Activated T-helper 1 cell treated with anti-CD3 and anti-CD28 coated beads, Interleukin-12 subunit alpha, Interleukin-12 subunit beta, Interleukin-2, Interleukin-4 antibody, amounts not matched to agents 30 ng/mL and 10 ng/mL and 1 ng/mL, durations not matched to agents 14 hours and 24 hours and 36 hours (primary cell): ENCODE measurements at places on chromosomes 5 and 9. TPM values are rescaled to one million over a fixed set of nuclear protein-coding genes. Genes with fewer than 3 reads are reported as not detected.

GRCh38 chr5:164392531-164392930 lies 887.1 kb downstream of the MAT2B start:
- H3K4me1 ChIP-seq = no peaks in the 10 kb centered on the region
- no peak overlapping the region for H3K4me3 ChIP-seq
- no peaks in the 10 kb centered on the region for H3K36me3 ChIP-seq
- H3K27me3 ChIP-seq = no peaks in the 10 kb centered on the region
- no peak for DNase-seq

GRCh38 chr5:108102463-108102862 lies 279.4 kb downstream of the FBXL17 start:
- no peak overlapping the region for H3K27ac ChIP-seq
- H3K4me1 ChIP-seq = no peaks in the 10 kb centered on the region
- DNase-seq = no peak
- H3K36me3 ChIP-seq = no peaks in the 10 kb centered on the region

DNA sequence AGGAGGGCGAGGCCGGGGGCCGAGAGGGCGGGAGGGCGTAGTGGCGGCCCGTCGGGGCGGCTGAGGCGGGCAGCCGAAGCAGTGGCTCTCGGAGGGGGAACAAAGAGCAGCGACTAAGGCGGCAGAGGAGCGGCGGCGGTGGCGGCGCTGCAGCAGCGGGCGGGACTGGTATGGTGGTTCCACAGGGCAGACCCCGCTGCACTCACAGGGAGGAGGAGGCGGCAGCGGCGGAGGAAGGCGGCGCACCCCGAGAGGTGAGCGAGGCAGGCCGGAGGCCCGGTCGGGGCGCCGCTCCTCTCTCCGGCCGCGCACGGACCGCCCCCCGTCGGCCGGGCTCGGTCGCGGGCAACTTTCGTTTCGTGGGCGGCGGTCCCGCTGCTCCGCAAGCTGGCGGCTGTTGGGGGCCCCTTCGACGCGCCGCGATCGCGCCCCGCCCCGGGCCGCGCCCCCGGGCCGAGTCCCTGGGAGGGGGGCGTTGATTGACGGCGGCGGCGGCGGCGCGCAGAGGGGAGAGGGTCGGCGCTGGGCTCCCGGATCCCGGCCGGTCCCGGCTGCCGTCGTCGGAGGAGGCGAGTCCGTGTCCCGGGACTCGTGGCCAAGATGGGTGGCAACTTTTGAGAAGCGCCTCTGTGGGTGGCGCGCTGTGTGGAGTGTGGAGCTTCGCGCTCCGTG lies 467 bp downstream of the CNOT6 start:
- H3K27ac ChIP-seq = peak overlapping the region; percentile 93
- peaks cover 40% of the 10 kb centered on the region for H3K4me1 ChIP-seq
- peak; percentile 44 for DNase-seq
- H3K27me3 ChIP-seq = no peaks in the 10 kb centered on the region
- peak overlapping the region; percentile 90 for H3K4me3 ChIP-seq
- H3K36me3 ChIP-seq = peaks cover 11% of the 10 kb centered on the region

DNA sequence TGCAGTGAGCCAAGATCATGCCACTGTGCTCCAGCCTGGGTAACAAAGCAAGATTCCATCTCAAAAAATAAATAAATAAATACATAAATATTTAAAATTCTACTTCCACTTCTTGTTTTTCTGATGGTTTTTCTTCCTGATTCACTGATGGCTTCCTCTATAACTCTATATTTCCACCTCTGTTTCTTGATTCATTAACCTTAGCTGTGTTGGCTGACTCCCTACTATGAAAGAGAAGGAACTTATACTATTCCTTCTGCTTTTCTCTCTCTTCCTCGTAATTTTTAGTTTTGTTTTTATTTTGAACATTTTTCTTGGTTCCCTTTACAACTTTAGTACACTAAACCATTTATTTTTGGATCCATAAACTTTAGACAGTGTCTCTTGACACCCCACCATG lies 103.5 kb downstream of the MAMDC2 start:
- no peak overlapping the region for H3K27ac ChIP-seq
- no peaks in the 10 kb centered on the region for H3K36me3 ChIP-seq

- no peaks in the 10 kb centered on the region for H3K27me3 ChIP-seq
- no peaks in the 10 kb centered on the region for H3K4me1 ChIP-seq
- no peak overlapping the region for H3K4me3 ChIP-seq
- H3K36me3 ChIP-seq = no peaks in the 10 kb centered on the region
- H3K27ac ChIP-seq = no peak overlapping the region
Observed at GRCh38 chr5:127718181-127718580, 15.0 kb downstream of the CCDC192 start.

GRCh38 chr9:114898741-114899140 lies 31.6 kb downstream of the TNFSF8 start:
- H3K4me3 ChIP-seq = no peak overlapping the region
- H3K4me1 ChIP-seq = peaks cover 28% of the 10 kb centered on the region
- no peak overlapping the region for H3K27ac ChIP-seq
- H3K36me3 ChIP-seq = peaks cover 59% of the 10 kb centered on the region
- peak; percentile 86 for DNase-seq
- no peaks in the 10 kb centered on the region for H3K27me3 ChIP-seq

GRCh38 chr5:124935065-124935464 lies 188.6 kb upstream of the ZNF608 start:
- H3K27me3 ChIP-seq = no peaks in the 10 kb centered on the region
- H3K4me3 ChIP-seq = no peak overlapping the region
- DNase-seq = peak; percentile 34

DNA sequence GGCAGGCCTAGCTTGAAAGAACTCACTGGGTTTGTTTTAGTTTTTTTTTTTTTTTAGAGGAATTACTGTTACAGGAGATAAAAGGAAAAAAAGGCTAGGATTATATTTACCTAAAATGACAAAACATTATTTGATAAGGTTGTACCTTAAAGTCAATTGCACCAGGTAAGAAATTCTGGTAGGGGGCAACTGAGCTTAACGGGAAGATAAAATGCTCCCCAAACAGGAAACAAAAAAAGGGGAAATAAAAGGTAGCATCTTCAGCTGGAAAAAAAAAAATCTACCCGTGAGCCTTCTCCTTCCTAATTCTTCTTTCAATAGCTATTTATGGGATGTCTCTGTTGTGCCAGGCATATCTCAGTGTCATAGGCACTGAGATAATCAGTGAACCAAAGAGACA lies 164.5 kb downstream of the PIK3R1 start:
- H3K27ac ChIP-seq = peak overlapping the region; percentile 62
- H3K4me1 ChIP-seq = peaks cover 76% of the 10 kb centered on the region
- no peak overlapping the region for H3K4me3 ChIP-seq
- H3K36me3 ChIP-seq = peaks cover 7% of the 10 kb centered on the region

Gene BARHL1
- not detected in 2 replicates for total RNA-seq
